ENCODE measurements at places on chromosomes 16 and 17.

GRCh38 chr17:3667366-3668278 lies 756 bp downstream of the TAX1BP3 start:
- DNase-seq = no peak

DNA sequence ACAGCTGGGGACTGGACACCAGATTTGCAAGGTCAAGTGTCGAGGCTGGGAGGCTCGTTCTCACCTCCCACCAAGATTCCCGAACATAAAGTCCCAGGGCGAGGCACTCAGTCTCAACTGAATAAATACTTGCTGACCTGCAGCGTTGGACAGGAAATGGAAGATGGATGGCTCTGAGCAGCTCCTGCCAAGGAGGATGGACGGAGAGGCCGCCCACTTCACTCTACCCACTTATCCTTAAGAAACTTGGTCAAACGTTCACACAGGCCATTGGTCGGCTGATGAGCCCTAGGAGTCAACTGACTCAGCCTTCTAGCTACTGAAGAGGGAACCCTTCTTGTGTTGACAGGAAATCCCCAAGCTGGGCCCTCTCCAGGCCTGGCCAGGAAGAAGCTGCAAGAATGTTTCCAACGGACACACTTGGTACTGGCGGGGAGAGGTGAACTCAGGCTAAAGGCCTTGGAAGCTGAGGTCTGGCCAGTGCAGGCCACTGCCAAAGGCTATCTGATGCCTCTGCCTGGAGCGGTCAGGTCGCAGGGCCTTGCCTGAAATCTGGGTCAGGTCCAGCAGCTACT lies 50.0 kb downstream of the VAC14 start:
- DNase-seq = no peak

DNA sequence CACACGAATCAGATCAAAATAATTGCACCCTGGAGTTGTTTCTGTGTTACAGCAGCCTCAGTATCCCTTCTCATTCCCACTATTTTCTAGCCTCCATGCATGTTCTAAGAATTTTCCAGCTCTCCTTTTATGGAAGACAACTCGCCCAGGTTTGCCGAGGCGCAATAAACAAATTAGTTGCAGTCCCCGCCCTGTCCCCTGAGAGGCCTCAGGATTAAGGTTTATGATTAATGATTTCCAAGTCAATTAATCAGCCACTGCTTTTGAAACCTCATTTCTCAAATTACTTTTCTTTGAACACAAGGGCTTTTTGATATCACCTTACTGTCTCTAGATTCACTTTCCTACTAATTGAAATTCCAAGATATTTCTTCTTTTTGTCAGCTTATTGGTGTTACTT lies 138.3 kb upstream of the HSBP1 start:
- DNase-seq = no peak

DNA sequence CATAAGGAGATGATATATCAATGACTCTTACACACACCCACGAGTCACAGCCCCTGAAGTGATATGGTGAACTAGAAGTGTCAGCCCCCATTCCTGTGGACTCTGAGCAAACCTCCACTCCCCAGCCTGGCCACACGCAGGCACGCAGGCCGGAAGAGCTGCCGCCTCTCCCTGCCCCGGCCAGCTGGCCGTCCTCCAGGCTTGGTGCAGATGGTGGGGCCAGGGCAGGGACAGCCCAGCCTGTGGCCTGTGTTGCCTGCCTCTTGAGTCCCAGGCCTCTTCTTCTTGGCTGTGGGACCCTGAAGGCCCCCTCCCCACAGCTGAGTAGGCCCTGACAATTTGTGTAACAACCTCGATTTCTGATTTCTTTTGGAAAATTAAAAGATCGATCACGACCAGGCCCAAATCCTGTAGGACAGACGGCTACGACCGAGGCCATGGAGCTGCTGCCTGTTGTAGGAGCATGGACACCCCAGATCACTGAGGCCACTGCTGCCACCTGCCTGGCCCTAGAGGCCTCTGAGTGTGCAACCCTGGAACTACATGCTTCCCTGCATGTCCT lies 10.0 kb upstream of the MPRIP start:
- no peak for DNase-seq

GRCh38 chr17:69466905-69467667 lies 52.6 kb downstream of the MAP2K6 start:
- no peak for DNase-seq

DNA sequence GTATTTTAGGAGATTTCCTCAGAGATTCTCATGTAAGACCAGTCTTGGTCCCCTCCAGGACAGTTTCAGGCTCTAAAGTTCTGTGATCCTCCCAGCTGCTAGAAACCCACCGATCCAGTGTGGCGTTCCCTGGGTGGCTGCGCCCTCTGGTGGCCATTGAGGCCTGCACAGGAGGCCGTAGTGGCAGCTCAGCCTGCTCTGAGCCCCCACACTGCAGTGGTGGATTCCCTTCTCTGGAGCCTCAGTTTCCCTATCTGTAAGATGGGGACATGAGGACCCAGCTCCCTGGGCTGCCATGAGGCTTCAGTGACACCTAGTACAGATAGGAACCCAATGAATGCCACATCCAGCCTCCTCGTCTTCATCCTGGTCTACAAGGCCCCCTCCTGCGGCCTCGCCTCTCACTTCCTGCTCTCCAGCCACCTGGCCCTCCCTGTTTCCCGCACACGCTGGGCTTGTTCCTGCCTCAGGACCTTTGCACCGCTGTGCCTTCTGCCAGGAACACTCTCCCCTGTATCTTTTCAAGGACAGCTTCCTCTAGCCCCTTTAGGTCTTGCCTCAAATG lies 16.5 kb downstream of the CCDC102A start:
- DNase-seq = peak; percentile 71

DNA sequence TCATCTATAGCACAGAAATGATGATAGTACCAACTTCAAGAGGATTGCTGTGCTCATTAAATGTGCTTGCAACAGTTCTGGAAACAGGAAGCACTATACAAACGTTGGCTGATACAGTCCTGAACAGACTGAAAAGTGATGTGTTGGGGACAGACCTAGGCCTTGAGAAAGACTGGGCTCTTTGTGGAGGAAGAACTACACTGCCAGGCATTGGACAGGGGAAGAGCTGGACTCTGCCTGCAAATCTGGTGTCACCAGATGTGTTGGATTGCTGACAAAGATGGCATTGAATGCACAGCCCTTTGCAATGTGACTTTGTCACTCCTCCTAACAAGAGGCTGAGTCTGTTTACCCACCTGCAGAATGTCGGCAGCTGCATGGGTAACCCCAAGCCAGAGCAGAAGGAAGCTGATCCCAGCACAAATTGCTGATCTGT lies 12.4 kb upstream of the ST6GALNAC2 start:
- DNase-seq = no peak

DNA sequence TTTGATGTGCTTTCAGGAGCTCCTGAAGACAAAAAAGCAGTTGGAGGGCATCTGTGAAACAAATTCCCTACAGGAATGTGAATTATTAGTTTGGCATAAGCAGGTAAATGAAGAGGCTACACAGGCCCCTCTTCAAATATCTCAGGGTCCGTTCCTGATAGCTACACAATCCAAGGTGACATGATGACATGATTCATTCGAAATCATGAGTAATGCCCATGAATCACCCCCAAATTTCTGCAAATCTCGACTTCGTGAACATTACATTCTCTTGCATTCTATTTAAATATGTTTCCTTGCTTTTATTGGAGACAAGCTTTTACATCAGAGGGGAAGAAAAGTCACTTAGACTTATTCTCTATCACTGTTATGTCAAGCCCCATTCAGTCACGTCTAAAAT lies 22.3 kb downstream of the GAN start:
- DNase-seq = no peak

GRCh38 chr17:34723875-34724274 lies 144.5 kb downstream of the TMEM132E start:
- no peak for DNase-seq

DNA sequence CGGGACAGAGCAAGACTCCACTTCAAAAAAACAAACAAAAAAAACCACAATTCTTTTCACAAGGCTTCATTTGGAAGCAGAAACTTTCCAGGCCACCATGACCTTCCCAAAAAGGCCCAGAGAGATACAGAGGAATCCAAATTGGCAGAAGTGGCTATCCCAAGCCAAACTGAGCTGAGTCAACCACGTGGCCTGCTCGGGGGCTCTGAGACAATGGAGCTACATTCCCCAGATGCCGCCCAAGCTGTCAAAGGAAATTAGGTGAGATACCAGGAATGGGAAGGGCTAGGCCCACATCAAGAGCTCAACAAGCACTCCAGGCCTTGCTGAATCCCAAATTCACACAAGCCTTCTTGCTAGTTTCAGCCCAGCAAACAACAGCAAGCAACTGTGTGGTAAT lies 5.7 kb upstream of the EXOSC6 start:
- DNase-seq = no peak

DNA sequence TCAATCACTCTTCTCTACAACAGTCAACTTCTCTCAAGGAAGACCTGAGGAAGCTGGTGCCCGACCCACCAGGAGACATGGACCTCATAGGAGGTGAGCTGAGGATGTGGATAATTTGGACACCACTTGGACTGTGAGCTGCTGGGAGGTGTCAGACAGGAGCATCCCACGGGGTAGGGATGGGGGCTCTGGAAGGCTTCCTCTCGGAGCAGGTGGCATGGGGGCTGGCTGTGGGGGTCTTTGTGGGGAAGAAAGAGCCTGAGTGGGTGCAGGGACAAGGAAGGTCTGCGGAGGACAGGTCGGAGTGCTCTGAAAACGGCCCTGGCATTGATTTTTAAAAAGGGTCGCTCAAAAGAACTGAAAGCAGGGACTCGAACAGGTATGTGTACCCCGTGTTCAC lies 64.0 kb downstream of the TBC1D16 start:
- no peak for DNase-seq

DNA sequence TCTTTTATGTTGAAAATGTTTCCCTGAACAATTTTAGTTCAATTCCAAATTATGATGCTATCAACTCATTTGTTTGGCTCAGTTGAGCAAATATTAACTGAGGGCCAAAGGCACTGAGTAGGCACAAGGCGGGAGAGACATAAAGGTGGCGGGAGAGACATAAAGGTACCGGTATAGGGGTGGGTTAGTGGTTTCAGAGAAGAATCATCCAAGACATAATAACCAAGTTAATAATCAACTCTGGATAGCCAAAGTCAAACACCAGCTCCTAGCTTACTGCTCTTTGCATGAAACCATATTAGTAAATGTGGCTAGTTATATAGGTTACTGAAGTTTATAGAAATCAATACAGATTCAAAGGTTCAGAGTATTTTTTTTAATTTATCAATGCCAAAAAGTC lies 91.7 kb downstream of the RPGRIP1L start:
- DNase-seq = no peak

DNA sequence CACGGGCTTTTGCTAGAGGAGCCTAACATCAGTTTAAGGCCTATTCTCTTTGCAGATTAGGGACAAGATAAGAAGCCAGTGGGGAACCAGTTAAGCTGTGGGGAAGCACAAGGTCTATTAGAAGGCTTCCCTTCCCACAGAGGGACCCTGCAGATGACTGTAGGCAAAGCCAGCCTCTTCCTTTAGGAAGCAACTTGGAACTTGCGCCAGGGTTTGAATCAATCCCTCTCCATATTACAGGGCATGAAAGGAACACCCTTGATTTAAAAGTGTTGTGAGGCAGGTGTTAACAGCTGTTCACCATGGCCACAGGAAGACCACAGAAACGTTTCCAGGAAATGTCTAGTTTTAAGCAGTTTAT lies 77.3 kb downstream of the RPTOR start:
- no peak for DNase-seq

GRCh38 chr17:54544249-54544648 lies 356.4 kb upstream of the TOM1L1 start:
- no peak for DNase-seq

DNA sequence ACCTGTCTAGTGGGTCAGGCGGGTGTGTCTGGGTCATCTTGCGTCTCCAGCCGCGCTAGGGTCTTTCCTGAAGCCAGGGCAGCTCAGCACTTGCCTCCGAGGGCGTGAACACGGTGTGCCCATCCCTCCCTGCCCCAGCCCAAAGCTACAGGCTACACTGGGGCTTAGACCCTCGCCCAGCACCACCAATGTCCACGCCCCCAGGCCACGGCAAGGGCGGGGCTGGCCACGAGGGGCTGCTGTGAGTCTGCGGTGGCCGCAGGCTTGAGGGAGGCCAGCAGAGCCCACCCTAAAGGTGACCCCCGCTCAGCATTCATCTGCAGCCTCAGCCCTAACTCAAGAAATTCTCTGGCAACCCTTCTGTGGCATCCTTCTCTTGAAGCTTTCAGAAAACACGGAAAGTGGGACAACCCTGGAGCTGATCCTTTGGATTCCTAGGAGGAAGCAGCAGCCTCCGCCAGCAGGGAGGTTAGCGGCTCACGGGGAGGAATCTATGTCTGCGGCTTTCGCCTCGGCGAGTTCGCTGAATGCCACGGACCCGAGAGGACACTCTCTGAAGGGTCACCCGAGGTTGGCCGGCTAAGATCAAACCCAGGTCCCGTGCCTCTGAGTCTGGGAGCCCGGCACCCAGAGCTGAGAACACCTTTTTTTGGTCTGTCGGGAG lies 41.7 kb downstream of the TIMM22 start:
- DNase-seq = no peak

GRCh38 chr17:4678448-4679026 lies 25.4 kb downstream of the PELP1 start:
- no peak for DNase-seq

DNA sequence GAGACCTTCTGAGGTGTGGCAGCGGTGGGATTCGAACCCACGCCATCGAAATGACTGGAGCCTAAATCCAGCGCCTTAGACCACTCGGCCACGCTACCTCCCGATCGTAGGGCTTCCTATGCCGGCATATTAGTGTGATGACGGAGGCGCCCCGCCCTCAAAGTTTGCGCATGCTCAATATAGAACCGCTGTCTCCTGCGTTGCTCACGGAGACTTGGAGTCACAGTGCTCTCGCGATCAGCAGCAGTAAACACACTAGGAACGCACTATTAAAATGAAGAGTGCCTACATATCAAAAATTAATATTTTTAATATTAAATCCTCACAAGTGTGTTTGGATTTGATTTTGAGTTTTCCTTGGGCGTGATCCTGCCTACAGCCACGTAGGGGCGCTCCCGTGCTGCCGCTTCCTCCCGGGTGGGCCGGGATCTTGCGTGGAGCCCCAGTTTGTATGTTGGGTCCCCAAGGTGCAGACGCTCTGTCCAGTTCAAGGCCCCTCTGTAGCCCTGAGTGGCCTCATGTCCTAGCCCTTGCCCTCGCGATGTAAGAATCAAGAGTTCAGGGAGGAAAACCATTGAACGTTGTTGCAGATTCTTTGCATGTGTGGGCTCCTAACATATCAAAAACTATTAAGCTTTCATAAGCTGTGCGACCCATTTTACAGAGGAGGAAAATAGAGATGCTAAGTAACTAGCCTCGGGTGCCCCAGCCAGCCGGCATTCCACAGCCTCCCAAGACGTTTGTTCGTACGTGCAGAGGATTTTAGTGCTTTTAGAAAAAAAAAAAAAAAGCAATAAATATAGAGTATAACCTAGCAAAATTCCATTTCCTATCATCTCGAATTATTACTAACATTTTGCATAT lies 10.2 kb upstream of the EEF2K start:
- DNase-seq = peak; percentile 81

GRCh38 chr17:31431852-31432658 lies 40.6 kb downstream of the RAB11FIP4 start:
- DNase-seq = no peak
